ENCODE measurements at places on chromosomes 4 and X. TPM values are rescaled to one million over a fixed set of nuclear protein-coding genes. Genes with fewer than 3 reads are reported as not detected.

SYN1 gene
- 6.4 TPM for total RNA-seq

NPY1R gene
- 4.4 TPM for total RNA-seq

PPARGC1A gene
- 41.6 TPM for total RNA-seq

TLR10 gene
- 0.08 TPM for total RNA-seq

GYPE gene
- total RNA-seq, result 1.5 TPM

All from right atrium auricular region (tissue), 2 donors.